ENCODE measurements at places on chromosomes 2 and 18. TPM values are rescaled to one million over a fixed set of nuclear protein-coding genes. Genes with fewer than 3 reads are reported as not detected.

SH3BP4 gene
- total RNA-seq = 20.5 TPM

LIMS4 gene
- 4.9 TPM for total RNA-seq

CERKL gene
- not detected for total RNA-seq

CYP26B1 gene
- total RNA-seq = 41.9 TPM

MTCL1 gene
- 2.3 TPM for total RNA-seq

SPDYA gene
- total RNA-seq = 2.0 TPM

ZNF512 gene
- 16.6 TPM for total RNA-seq

NT5DC4 gene
- total RNA-seq = not detected

MGAT4A gene
- 50.6 TPM for total RNA-seq

HAAO gene
- 2.8 TPM for total RNA-seq

Data from mesenteric fat pad (tissue), 1 donor.